ENCODE measurements at places on chromosomes 6 and 20.

GRCh38 chr20:44468044-44468782, 7.5 kb upstream of the TTPAL start:
- DNase-seq = no peak

DNA sequence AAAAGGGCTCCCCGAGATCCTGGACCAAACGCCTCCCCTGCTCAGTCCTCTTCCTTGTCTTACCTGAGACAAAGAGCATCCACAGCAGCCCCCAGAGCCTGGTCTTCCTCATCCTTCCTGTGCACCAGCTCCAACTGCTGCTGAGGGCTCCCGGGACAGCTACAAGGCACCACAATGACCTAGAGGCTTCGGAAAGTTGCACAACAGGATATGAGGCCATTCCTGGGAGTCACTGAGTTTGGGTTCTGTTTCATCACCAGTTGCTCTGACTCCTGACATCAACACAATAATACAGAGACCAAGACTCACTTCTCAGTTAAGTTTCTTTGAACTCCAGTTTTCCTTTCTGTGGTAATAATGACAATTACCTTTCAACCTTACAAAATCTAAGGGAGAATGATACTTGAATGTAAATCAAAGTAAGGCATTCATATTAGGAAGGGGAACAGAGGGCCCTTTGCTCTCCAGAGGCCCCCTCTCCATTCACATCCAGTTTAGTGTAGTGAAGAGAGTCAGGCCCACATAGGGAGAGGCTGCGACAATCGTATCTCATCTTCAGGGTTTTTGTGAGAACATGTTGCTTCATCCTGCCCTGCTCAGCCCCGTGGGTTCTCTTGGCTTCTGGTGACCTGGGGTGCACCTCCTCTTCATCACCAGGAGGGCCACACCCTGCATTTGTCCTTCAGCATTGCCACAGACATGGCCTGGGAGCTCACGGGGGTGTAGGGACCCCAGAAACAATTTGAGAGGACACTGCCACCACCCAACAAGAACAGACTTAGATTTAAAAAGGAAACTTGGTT, at the start of gene TREM1:
Gene TREM1 (minus strand): TSS at position 139 of the 803 bp plus-strand sequence. CDS start 27 bp downstream, at position 112.
- peak; percentile 18 for DNase-seq

GRCh38 chr20:24738981-24739633, 210.0 kb upstream of the CST7 start:
- DNase-seq = peak; percentile 0

GRCh38 chr6:30884521-30885480, 482 bp downstream of the DDR1 start:
- peak; percentile 35 for DNase-seq

DNA sequence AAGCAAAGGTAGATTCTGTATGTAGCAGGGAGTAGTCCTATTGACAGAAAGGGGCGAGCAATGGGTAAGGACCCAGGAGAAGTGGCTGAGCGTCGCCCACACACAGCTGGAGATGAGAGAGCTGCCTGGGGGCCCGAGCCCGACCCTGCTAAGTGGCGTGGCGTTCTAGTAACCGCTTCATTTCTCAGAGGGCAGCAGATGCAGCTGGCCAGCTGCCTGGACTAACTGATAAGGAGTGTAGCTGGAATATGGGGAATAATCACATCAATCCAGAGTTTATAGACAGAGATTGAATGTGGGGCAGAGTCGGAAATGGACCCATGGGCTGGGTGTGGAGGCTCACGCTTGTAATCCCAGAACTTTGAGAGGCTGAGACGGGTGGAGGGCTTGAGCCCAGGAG, 64.4 kb downstream of the EZR start:
- DNase-seq = no peak

GRCh38 chr6:160667639-160668481, 3.8 kb upstream of the LPA start:
- peak; percentile 35 for DNase-seq

DNA sequence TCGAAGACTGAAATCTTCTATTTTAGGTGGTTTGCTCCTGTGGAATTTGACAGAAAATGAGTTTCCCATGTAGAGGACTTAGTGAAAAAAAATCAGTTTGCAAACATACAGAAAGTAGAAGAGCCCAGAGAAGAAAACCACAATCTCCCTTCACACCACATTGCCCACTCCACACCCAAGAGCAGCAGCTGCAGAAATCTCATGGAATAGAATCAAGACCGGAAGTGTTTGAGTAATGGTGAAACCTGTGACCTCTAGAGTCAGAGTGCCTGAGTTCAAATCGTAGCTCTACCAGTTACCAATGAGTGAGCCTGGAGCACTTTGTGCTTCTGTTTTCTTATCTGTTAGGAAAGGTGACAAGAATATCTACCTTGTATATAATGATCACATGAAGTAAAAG, 4.6 kb downstream of the SIRPG start:
- DNase-seq = no peak

- no peak for DNase-seq
Observed at GRCh38 chr20:10089871-10090587, 55.2 kb downstream of the ANKEF1 start.

GRCh38 chr6:127403636-127404035, 55.6 kb downstream of the KIAA0408 start:
- no peak for DNase-seq

DNA sequence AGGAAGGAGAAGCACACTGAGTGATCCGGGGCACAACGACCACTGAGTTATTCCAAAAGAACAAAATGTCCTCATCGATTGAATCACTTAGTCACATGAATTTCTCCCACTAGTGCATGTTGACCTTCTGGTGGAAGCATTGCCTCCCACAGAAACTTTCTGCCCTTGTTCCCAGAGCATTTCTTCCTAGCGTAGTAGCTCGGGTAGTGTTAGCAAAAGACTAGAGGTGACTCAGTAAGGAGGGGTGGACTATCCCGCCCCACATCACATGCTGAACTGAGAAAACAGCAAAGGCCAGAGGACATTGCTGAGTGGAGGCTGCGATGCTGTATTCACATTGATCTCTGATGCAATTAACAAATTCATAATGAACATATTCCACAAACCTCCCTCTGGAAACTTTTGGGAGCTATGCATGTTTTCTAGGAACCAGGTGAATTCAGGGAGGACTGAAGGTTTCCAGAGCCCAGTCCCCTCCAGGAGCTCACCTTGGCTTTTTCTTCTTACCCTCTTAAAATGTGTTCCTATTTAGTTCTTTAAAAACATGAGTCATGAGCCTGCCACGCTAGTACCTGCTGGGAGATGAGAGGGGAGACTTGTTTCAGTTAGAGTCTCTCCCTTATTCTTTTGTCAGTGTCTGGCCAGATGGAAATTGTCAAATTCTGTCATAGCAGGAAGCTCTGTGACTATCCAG, 507.9 kb downstream of the CDH26 start:
- DNase-seq = no peak

DNA sequence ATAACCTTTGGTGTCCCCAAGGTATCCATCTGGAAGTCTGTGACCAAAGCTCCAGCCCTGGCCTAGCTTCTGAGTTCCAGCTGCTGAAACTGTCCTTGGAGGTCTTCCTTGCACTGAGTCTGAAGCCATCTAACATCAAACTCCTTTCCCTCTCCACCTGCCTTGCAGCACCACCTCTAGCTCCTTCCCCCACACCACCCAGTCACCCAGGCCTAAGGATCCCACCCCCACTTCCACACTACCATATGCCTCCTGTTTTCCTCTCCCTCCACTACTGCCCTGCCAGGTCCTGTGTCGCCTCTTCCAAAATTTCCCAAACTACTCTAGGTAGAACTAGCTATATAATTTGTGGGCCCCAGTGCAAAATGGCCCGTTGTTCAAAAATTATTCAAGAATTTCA, 10.8 kb upstream of the MATN4 start:
- DNase-seq = no peak

Data from CD4-positive, alpha-beta T cell treated with Interleukin-10 for 1 hour (primary cell).